NCI-H1694 (cell line): ENCODE measurements at places on chromosomes 5 and 9.

DNA sequence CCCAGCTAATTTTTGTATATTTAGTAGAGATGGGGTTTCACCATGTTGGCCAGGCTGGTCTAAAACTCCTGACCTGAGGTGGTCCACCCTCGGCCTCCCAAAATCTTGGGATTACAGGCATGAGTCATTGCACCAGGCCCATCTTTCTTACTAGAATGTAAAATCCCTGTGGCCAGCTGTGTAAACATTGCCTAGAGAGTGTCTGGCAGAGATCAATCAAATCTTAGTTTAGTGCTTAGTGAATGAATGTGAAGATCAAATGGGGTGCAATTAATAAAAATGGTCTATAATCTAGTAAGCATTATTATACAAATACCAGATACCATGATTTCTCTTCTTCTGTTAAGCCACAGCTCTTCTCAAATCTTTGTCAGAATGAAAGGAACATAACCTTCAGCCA lies 289.9 kb downstream of the KCTD16 start:
- no peak for DNase-seq

DNA sequence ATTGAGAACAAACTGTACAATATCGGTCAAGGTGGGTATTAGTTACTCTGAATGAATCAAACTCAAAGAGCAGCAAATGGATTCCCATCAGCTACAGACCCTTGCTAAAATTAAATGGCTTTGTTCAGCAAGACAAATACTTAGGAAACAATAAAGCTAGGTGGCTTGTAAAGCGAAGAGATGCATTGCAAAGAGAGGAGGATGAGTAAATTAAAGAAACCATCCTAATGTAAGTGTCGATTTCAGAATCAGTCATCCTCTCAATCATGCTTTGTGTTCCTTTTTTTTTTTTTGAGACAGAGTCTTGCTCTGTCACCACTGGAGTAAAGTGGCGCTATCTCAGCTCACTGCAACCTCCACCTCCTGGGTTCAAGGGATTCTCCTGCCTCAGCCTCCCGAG lies 359.2 kb upstream of the ZNF462 start:
- DNase-seq: no peak

DNA sequence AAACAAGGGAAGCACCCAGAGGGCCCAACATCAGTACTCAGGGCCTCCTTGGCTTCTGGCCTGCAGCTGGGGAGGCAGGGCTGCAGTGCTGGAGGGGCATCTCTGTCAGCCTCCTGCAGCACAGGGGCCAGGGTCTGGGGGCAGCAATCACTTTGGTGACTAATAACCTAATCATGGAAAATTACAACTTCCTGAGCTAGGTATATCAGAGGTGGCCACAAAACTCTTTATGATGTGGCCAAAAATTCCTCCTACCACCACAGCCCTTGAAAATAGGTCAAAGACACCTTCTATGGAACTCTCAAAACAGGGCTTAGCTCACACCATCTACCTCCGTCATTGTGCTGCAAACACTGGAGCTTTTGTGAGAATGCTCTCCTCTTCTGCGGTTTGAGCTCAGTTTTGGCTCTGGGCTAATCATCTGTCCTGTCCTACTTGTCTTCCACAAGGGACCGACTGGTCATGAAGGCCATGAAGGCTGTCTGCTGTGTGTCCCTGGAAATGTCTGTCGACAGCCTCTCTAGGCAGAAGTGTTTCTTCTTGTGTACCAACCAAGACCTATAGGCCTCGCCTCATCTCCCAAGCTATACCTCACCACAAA lies 28.6 kb downstream of the CSF2 start:
- DNase-seq: no peak

- DNase-seq: no peak
Measured at GRCh38 chr9:7325995-7326394, 473.6 kb downstream of the DMAC1 start.

GRCh38 chr9:124077915-124078572 lies 66.5 kb downstream of the LHX2 start:
- no peak for DNase-seq
